ENCODE measurements at places on chromosomes 11 and 22.

DNA sequence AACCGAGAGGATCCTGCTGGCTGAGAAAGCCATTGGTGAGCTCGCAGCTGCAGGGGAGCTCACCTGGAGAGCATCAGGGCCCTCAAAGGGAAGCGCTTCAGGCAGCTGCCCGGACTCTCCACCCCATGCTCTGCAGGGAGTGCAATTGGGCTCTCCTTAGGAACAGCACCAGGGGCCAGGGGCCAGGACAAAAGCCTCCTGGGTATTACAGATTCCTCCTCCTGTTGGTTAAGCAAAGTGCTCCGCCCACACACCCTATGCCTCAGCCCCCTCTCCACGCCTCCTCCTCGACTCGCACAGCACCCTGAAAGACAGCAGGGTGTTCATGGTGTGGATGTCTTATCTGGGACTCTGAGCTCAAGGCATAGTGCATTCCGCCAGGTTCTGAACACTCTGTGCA, 139.9 kb downstream of the SHANK2 start:
- DNase-seq = no peak

- no peak for DNase-seq
These were observed 1.3 kb downstream of the PPP1CA start for GRCh38 chr11:67400251-67400941.

GRCh38 chr11:17012712-17013547, 1.3 kb downstream of the PLEKHA7 start:
- DNase-seq = no peak

GRCh38 chr11:34331736-34332135, 26.1 kb downstream of the ABTB2 start:
- DNase-seq = no peak

DNA sequence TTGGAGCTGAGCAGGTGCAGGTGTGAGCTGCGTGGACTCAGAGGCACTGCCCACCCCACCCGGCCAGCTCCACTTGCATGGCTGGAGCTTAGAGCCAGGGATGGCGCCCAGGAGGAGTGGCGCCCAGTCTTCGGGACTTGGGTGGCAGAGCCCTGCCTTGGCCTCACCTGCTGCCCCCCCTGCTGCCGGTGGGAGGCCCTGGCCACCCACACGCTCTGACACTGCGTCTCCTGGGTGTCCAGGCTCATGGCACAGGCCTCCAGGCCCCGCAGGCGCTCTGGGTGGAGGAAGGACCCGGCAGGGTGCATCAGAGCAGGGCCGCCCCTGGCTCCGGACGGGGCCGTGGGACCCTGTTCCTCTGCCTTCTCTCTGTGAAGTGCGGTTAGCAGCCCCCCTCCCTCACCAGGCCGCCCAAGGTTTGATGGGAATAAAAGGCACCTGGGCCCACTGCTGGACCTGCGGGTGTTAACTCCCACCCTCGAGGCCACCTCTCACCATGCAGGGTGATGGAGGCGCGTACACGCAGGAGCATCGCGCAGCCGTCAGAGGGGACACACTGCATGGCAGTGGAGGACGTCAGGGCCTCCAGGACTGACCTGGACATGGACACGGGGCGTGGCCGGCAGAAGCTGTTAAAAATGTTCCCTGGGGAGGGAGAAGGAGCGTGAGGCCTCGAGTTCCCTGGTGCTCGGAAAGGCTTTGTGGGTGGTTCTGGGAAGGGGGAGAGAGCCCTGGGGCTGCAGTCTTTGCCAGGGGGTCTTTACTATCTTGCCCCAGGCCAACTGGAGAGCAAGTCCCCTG, 11.8 kb downstream of the IL17REL start:
- DNase-seq = no peak

DNA sequence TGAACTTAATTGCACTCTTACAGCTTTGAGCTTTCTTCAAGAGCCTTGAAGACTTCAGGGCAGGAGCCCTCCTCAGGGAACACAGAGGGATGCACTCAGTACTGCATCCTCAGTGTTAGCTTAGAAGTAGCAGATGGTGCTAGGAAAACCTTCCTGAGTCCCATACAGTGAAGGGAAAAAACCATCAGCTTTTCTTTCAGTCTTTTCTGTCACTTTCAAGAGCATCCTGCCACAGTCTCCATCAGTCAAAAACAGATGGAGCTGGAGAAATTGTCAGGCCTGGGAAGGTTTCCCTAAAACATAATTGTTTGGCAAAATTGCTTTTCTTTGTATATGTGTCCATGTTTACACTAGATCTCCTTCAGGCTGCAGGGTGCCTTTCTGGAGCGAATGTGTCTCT, 384.1 kb downstream of the NELL1 start:
- DNase-seq = no peak

DNA sequence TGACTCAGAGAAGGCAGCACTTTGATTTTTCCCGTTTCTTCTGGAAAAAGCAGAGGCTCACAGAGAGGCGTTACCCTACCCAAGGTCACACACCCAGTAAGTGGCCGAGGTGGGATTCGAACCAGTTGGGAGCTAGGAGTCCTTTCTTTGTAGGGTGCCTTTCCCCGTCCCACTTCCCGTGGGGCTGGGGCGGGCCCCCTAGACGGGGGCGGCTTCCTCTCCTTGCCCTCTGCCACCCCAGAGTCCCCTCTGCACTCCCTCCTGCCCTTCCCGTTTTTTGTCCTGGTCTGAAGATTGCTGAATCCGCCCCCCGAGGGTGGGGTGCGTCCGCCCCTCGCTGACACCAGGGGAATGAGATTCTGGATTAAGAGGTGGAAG, 747 bp downstream of the TPCN2 start:
- no peak for DNase-seq

GRCh38 chr22:42069801-42070516, 653 bp downstream of the NAGA start:
- no peak for DNase-seq
